Activated T-helper 17 cell treated with anti-CD3 and anti-CD28 coated beads, Interleukin-2, amount 50 U/mL, for 72 hours (primary cell): ENCODE measurements at places on chromosomes 3 and 15.
A peak's percentile ranks its signal among the peaks of the same experiment; 100 is the strongest.

DNA sequence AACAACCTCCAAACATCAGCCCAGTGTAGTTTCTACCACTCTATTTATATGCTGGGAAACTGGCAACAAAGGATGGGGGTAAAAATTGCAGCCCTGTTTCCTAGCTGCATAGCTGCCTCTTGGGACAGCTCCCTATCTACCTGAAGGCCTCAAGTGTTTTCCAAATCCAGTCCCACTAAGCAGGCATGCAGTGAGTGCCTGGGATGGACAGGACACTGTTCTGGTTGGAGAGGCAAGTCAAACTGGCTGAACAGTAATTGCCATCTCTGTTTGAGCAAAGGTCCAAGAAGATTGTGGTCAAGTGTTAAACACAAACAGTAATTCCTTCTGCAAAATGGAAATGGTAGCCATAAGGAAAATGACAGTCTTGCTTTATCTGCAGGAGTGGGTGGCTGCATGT lies 125.4 kb downstream of the FMN1 start:
- no peak for ATAC-seq

- ATAC-seq = no peak
These were observed 142.2 kb upstream of the LRRC3B start for GRCh38 chr3:26480377-26480776.

DNA sequence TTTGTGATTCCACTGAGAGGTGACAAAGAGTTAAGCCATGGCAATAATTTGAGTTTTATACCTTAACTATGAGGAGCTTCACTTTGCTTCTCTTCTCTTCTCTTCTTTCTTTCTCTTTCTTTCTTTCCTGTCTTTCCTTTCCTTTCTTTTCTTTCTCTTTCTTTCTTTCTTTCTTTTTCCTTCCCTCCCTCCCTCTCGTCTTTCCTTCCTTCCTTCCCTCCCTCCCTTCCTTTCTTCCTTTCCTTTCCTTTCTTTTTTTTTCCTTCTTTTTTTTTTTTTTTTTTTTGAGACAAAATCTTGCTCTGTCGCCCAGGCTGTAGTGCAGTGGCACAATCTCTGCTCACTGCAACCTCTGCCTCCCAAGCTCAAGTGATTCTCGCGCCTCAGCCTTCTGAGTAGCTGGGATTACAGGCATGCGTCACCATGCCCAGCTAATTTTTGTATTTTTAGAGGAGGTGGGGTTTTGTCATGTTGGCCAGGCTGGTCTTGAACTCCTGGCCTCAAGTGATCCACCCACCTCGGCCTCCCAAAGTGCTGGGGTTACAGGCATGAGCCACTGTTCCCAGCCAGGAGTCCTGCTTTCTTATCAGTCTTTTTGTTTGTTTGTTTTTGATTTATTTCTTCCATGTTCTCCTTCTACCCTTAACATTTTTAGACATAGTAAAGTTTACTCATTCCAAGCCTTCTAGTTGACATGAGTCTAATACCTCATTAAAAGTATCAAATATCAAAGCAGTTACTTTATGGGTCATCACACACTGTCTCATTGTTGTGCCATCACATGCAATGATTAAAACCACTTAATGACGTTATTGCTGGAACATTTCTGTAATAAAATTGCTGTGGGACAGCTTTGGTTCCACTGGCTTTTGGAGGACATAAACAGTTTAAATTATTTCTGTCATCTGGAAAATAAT lies 29.9 kb downstream of the SLC49A4 start:
- no peak for ATAC-seq

DNA sequence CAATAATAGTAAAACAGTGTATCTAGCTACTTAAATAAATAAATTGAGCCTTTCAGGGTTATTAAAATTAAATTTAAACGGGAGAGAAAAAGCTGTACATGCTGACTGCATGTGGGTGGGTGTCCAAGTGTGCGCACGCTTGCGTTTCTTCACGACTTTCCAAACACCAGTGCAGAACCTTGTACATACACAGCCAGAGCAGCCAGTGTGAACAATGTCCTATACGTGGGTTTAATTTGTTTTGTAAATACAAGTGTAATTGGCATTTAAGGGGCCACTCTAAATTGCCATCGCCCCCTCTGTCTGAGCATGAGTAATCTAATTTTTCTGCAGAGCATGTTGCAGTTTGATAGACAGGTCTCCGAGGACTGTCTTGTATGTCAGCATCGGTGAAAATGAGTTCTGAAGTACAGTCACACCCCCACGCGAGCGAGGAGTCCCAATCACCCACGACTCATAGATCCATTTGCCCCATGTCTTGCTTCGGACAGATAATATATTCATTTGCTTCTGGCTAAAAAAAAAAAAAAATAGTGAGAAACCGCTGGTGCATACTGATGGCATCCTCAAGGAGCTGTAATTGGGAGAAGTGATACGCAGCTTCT lies 121.8 kb upstream of the ARRDC4 start:
- no peak for ATAC-seq

- peak; percentile 86 for ATAC-seq
These were observed 324.3 kb downstream of the CHST2 start for GRCh38 chr3:143443851-143444331.
